ENCODE measurements at places on chromosomes 12 and 14. TPM values are rescaled to one million over a fixed set of nuclear protein-coding genes. Genes with fewer than 3 reads are reported as not detected.

Gene SMOC1
- not detected for total RNA-seq

Gene ASCL1
- not detected for total RNA-seq

DNA sequence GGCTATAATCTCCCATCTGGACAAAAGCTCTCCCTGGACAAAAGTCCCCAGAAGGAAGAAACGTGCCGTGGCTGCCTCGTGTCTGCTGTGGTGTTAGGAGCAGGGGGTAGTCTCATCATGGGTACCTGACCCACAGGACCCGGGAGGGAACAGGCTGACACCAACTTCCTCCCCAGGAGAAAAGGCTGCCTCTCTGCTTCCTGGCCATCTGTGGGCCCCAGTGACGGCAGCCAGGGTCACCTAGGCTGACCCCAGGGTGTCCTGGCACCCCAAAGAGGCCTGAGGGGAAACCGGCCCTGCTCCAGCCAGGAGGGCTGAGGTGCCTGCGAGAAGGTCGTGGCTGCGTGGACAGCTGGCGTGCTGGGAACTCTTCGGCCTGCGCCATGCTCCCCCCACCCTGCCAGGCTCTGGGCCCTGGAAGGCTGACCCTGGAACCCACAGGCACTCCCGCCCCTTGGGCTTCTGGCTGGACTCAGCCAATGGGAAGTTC is 133.9 kb downstream of the RFLNA start:
- no peak for DNase-seq

GRCh38 chr14:32545506-32546210 is 216.6 kb downstream of the AKAP6 start:
- DNase-seq = no peak

Gene CCDC60
- not detected for total RNA-seq

Gene ZC2HC1C
- 1.5 TPM for total RNA-seq

Gene MDP1
- total RNA-seq = 7.4 TPM

DNA sequence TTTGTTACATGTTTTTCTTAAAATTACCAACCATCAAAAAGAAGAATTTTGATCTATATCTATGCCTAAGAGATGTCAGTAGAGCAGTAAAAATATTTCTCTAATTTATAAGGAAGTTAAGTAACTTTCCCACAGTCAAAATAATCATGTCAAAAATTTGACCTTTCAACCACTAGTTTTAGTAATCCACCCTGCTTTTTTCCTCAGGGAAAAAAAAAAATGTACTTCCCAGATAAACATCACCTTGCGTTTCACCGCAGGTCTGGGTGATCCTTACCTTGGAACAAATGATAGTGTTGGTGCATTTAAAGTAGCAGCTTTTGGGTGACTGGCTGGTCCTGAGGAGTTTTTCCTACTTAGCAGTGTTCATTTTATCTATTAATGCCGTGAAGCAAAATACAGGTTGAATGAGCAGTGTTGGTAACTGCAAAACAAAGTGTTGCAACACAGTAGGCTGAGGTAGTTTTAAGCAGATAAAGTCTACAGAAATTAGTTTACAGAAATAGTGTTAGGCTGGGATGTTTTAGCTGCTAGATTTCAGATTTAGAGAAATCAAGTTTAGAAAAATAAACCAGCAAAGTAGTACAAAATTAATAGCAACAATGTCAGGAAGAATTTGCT is 137.2 kb upstream of the DNM1L start:
- no peak for DNase-seq

GRCh38 chr14:67735336-67736147 is 33.9 kb downstream of the RDH12 start:
- no peak for DNase-seq

- DNase-seq = no peak
Measured at GRCh38 chr12:14841761-14842160, 1.6 kb downstream of the ART4 start.

Gene AMN
- 0.49 TPM for total RNA-seq

DNA sequence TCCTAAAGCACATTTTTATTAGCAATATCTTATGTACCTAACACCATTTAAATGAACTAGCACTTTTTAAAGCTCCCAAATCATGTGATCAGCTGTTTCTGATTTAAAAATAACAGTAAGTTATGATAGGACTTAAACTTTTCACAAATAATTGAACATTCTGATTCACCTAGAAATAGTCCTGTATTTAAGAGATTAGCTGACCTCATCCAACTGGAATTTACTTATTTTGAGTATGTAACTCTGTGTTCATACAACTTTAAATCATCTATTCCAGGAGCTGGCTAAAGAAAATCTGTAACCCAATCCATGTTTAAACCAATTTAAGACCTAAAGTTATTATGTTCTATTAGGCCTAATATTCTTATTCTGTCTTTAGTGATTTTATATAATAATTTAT is 184.3 kb downstream of the CCDC91 start:
- DNase-seq = no peak

GRCh38 chr14:66119606-66120231 is 366.5 kb upstream of the CCDC196 start:
- no peak for DNase-seq

GRCh38 chr14:96756745-96757144 is 40.4 kb upstream of the VRK1 start:
- no peak for DNase-seq
